ENCODE measurements at places on chromosomes 6 and 20. TPM values are rescaled to one million over a fixed set of nuclear protein-coding genes. Genes with fewer than 3 reads are reported as not detected.

DNA sequence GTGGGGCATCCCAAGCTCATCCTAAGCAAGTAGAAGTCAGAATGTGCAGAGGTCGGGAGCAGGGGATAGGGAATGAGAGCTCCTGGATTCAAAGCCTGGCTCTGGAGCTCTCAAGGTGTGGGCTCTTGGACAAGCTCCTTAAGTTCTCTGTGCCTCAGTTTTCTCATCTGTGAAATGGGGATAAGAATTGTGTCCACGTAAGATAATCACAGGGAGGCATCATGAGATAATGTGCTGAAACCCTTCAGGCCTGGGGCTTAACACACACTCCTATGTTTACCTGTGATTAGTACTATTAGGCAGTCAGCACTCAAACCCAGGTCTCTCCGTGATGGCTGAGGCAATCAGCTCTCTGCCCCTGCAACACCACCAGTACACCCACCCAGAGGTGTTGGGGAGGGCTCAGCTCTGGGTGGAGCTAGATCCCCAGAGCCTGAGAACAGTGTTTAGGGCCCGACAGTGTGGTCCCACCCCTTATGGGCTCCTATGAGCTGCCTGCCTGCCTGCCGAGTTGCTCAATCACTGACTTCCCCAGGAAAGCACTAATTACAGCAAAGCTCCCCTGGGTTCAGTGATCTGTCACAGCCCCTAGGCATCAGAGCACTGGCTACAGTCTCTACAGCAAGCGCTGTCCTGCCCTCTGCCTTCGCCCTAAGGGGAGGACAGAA lies 6.3 kb upstream of the SIRPA start:
- DNase-seq = no peak

DNA sequence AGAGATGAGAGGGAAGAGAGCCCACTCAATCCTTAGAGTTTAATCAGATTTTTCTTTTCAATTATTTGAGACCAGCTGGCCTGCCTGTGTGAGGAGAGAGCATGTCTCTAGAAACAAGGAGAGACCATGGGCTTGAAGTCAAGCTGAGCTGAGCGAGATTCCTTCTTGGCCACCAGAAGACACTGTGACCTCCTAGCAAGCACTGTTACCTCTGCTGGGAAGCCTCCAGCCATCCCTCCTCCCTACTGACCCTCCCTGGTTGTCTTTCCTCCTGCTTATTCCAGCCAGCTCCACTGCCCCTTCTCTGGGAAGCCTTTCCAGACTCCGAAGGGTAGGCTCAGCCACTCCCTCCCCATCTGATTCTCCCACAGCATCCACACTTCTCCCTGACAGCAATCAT lies 110.0 kb downstream of the SCML4 start:
- no peak for DNase-seq

DNA sequence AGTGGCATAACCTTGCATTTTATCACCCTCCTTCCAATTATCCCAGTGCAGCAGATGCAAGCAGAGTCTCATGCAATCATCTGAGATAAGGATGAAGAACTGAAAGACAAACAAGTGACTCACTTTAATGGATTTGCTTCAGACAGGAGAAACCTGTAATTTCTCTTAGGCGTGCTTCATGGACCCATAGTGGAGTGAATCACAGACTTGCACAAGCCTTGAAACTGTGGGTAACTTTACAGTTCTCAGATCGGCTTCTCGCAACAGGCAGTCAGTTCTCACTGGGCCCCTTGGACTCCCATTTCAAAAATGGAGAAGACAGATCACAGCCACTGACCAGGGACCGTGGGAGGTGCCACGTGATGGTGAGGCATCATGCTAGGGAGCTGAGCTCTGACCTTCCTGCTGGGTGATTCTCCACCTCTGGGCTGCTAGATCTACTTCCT lies at the start of gene ADGRF4:
Gene ADGRF4 (plus strand): TSS at position 239 of the 446 bp plus-strand sequence. CDS start 8,666 bp downstream, outside the sequence.
- DNase-seq = no peak

DNA sequence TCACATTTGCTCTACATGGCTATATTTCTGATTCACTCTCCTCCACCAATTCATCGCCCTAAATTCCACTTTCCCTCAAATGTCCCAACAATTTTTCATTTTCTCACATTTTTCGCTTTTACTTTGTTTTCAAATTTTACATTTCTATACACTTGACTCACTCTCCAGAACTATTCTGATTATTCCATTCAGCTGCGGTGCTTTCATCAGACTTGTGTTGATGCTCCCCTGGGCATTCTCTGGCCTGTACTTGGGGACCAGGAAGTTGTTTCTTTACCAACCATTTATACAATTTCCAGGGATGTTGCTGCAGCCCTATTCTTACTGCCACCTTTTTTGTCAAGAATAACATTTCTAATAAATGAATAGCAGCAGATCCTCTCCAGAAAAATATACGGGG lies 444.8 kb downstream of the MAFB start:
- no peak for DNase-seq

GRCh38 chr20:62732031-62732760 lies 23.6 kb downstream of the NTSR1 start:
- no peak for DNase-seq

DNA sequence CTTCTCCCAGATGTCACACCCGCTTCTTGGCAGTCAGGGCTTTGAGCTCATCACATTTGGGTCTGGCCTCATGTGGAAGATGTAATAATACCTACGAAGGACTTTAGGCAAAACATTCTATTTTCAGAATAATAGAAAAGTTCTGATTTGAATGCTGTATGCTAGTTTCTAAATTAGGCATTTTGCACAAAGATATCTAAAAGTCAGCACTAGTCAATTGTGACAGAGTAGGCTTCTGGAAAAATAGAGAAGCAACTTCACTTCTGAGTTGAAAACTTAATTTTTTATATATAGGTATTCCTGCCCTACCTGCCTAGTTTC lies 38.3 kb upstream of the CD2AP start:
- no peak for DNase-seq

- no peak for DNase-seq
These were observed 48.1 kb upstream of the CHRNA4 start for GRCh38 chr20:63409066-63409833.

DNA sequence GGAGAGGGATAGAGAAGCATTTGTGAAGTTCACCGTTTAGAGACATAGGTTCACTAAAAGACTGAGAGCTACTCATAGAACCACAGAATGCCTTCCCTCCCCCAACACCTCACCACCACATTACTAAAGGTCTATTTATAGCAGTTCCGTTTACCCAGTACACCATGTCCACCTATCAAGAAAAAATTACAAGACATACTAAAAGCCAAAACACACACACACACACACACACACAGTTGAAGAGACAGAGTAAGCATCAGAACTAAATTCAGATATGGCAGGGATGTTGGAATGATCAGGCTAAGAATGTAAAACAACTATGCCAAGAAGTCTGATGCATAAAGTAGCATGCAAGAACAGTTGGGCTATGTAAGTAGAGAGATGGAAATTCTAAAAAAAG lies 52.3 kb downstream of the SLC22A3 start:
- DNase-seq = no peak

DNA sequence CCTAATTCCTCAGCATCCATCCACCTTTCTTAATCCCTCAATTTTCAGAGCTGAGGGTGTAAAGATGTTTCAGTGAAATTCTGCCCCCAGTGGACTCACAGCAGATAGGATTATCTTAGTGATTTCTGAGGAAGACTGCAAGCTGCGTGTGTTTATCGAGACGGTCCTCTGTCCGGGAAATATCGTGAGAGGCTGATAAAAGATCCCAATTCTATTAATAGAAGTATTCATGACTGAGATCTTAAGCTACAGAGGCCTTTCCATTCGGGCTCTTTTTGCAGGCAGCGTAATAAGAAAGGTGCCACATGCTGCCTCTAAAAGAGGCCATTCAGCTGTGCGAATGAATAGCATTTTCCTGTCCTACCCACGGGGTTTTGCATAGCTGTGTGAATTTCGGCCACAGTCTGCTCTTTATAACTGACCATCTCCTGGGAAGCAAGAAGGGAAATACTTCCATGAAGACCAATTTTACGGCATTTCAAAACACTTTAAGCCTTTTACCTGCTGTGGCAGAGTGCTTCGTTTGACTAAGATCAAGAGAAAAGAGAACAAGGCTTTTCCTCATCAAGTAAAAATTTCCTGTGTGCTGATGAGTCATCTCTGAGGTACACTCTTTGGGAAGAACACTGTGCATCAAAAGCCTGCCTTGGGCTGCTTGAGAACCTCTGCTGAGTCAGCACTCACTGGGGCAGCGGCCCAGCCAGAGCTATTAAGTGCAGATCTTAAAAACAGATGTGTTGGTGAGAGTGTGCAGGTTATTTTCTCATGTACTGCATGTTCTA lies 208.8 kb downstream of the ARHGAP18 start:
- peak; percentile 67 for DNase-seq

DNA sequence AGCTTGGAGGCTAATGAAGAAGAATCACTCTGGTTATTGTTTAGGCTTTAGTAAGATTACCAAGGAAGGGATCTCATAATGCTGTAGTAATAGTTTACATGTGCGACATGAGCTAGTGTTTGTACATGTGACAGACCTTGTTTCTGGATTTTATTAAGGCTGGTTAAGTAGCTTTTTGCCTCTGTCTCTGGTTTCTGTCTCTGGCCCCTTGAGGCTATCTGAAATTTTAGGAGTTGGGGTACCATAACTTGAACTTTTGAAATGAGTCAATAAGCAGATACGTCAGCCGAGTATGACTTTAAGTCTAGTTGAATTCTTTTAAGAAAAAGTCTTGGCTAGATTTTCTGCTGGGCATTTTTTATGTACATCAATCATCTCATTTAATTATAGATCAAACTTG lies 9.5 kb downstream of the CBFA2T2 start:
- no peak for DNase-seq

- peak; percentile 12 for DNase-seq
These were observed 38.2 kb downstream of the KIF6 start for GRCh38 chr6:39686976-39687375.

DNA sequence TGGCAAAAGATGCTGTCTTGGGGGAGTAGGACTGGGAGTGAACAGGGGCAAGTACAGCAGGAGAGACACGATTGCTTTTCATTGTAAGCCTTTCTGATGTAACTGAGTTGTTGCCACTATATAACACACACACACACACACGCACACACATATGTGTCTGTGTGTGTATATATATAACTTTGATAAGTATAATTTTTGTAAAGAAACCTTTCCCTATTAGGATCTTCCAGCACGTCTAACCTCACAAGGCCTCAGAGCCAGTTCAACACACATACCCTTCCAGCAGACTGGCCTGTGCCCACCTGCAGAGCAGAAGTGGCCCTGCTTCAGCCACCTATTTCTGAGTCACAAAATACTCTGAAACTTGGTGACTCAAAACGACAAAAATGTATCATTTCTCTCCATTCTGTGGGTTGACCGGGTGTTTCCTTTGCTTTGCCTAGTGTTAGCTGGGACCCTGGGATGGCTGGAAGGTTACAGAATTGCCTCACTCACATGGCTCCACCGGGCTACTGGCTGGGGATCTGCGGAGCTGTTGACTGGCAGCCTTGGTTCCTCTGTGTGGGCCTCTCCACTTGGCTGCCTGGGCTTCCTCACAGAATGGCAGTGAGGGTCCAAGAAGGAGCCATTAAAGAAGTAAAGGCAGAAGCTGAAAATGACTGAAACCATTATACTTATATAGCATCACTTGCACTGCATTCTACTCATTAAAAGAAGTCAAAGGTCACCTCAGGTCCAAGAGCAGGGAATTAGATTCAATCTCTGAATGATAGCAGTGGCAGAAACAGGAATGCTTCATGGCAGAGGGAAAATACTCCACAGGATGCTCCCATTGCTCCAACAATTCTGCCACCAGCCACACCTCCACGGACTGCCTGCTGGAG lies 126.4 kb downstream of the BANF2 start:
- DNase-seq = no peak

GRCh38 chr6:137157601-137158000 lies 15.8 kb downstream of the IL22RA2 start:
- peak; percentile 27 for DNase-seq

DNA sequence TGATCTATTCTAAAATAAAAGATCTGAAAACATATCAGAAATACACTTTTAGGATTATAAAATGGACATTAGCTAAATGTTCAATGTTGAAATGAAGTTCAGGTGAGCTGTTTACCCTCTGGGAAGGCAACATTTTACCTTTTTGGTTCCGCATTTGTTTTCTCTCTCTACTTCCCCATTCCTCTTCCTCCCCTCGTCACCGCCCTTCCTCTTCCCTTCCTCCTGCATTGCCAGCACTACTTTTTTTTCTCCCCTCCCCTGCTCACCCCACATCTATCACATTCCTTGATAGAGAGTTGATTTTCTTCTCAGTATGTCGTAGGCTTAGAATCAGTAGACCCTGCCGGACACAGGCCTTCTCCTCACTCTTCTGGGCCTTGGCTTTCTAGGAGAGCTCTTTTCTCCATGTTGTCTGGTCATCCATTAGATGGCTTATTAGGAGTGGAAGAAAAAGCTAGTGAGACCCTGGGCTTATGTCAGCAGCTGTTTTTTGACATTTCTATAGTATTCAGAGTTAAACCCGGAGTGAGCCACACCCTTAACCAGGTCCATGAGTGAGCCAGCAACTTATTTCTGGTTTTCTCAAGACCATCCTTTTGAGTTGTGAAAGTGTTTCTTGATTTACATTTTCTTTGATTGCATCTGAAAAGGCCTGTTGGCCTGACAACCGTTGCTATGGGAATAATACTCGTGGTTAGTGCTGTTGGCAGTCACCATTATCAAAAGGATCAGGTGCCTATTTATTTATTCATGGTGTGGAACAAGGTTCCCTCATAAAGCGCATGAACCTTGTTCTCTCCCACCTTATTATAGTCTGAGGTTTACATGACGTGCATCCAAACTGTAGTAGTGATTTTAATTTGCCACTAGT lies 90.9 kb downstream of the DTD1 start:
- peak; percentile 43 for DNase-seq

DNA sequence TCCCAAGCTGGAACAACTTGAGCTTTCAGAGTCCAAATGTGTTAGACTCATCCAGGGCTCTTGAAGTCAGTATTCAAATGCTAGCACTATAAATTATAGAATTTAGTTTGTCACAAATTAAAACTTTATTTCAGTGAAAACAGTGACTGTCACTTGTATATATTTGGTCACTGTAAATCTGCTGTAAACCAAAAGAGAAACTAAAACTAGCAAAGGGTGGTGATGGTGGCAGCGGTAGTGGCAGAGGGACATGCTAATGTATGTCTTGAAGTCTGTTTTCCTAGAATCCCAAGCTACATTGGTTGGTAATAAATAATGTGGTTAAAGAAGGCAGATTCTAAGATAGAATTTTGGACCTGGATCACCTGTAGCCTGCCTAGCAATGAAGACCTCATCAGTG lies 140.4 kb upstream of the CENPW start:
- no peak for DNase-seq

GRCh38 chr20:63123331-63123741 lies 92.6 kb downstream of the YTHDF1 start:
- no peak for DNase-seq

DNA sequence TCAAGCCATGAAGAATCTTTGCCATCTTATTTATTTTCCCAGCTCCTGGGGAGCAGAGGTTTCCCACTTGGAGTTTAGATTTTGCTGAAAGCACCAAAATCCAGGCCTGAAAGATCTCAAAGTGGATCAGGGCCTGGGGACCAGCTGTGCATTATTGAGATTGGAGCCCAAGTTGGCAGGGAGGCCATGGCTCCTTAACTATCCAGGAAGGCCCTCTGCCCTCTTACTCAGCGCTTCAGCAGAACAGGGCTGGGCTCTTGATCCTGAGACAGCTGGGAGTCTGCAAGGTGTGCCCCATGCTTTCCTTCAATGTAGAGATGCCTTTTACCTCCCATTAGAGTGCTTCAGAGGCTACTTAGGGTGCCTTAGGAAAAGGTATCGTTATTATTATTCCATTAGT lies 24.6 kb downstream of the FOXO3 start:
- DNase-seq = no peak

The MOG gene
- total RNA-seq = not detected

The TRAPPC3L gene
- not detected for total RNA-seq

The OR2J3 gene
- not detected for total RNA-seq
